ENCODE measurements at places on chromosomes 12 and 14. TPM values are rescaled to one million over a fixed set of nuclear protein-coding genes. Genes with fewer than 3 reads are reported as not detected.

Gene PMEL
- 0.26 TPM for total RNA-seq

Gene TCL1B
- total RNA-seq = not detected

Gene SMCO2
- 0.26 TPM for total RNA-seq

Gene ANAPC5
- 99.9 TPM for total RNA-seq

Gene FAM222A
- total RNA-seq = under 0.01 TPM

Gene LTBR
- 78.4 TPM for total RNA-seq

Gene TAS2R9
- total RNA-seq = not detected

Gene PPP1R36
- 1.3 TPM for total RNA-seq

Gene CLEC7A
- not detected for total RNA-seq

Gene DPPA3
- total RNA-seq = not detected

Gene FITM1
- total RNA-seq = under 0.01 TPM

Gene ERP27
- total RNA-seq = not detected

Gene LGR5
- total RNA-seq = not detected

Gene TAS2R31
- total RNA-seq = 2.6 TPM

Gene SMCO3
- total RNA-seq = 0.17 TPM

Gene PIANP
- total RNA-seq = 0.17 TPM

Gene KLRC4
- not detected for total RNA-seq

Gene KRT83
- not detected for total RNA-seq

Gene RBP5
- total RNA-seq = 0.26 TPM

Gene KMT2D
- 21.1 TPM for total RNA-seq

Gene PAH
- not detected for total RNA-seq

Gene KLHDC1
- 5.4 TPM for total RNA-seq

Gene KLRG1
- 1.0 TPM for total RNA-seq

Gene MSRB3
- total RNA-seq = 31.3 TPM

Gene TMPRSS12
- total RNA-seq = not detected

Gene TDP1
- total RNA-seq = 13.7 TPM

Gene LAG3
- 0.26 TPM for total RNA-seq

Gene MYF6
- total RNA-seq = under 0.01 TPM

Gene POLE2
- 4.5 TPM for total RNA-seq

Gene CLEC9A
- not detected for total RNA-seq

Gene CD69
- not detected for total RNA-seq

Gene CELA1
- not detected for total RNA-seq

Gene MYH7
- not detected for total RNA-seq

Gene PPFIA2
- total RNA-seq = 2.1 TPM

Gene CLEC1A
- total RNA-seq = not detected

Gene ITPR2
- 24.6 TPM for total RNA-seq

Gene OR4E1
- not detected for total RNA-seq

Gene HPD
- 0.26 TPM for total RNA-seq

Gene SLC25A21
- total RNA-seq = 0.50 TPM

Gene HOXC6
- 0.17 TPM for total RNA-seq

Gene IL23A
- not detected for total RNA-seq

Gene RIMBP2
- total RNA-seq = 0.17 TPM

Gene SLC39A2
- 0.17 TPM for total RNA-seq

Gene DPF3
- total RNA-seq = 13.7 TPM
